Activated CD8-positive, alpha-beta T cell treated with anti-CD3 and anti-CD28 coated beads for 36 hours (primary cell): ENCODE measurements at places on chromosomes 3 and 15. TPM values are rescaled to one million over a fixed set of nuclear protein-coding genes. Genes with fewer than 3 reads are reported as not detected.
A peak's percentile ranks its signal among the peaks of the same experiment; 100 is the strongest.

SQOR gene
- total RNA-seq, result 84.3 TPM

GRCh38 chr15:69812861-69813261 is 284.9 kb downstream of the TLE3 start:
- peaks cover 12% of the 10 kb centered on the region for H3K4me1 ChIP-seq
- no peak overlapping the region for H3K4me3 ChIP-seq
- peaks cover 2% of the 10 kb centered on the region for H3K27me3 ChIP-seq

- no peaks in the 10 kb centered on the region for H3K27me3 ChIP-seq
- H3K27ac ChIP-seq, result no peak overlapping the region
- no peak for DNase-seq
- H3K4me3 ChIP-seq, result no peak overlapping the region
- H3K36me3 ChIP-seq, result no peaks in the 10 kb centered on the region
Observed at GRCh38 chr3:6568999-6569493, 291.9 kb upstream of the GRM7 start.

DNA sequence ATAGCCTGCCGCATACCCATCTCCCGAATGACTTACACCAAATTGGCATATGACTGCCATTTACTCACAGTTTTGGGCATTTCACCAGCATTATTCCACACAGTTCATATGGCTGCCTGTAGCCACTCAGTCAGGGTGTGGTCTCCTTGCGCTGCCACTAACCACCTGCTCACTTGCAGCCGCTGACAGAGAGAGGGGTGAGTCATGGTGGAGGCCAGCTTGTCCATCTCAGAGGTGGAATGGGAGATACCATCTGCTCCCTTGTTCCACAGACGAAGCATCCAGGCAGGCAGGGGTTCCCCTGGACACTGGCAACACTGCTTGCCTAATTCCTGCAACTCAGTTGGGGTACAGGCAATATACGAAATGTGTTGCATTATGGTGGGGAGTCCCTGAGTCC is 15.6 kb downstream of the CCRL2 start:
- DNase-seq, result no peak
- no peaks in the 10 kb centered on the region for H3K4me1 ChIP-seq
- H3K27me3 ChIP-seq, result no peaks in the 10 kb centered on the region
- no peak overlapping the region for H3K4me3 ChIP-seq
- no peak overlapping the region for H3K27ac ChIP-seq

GRCh38 chr15:97849183-97849582 is 111.3 kb upstream of the ARRDC4 start:
- no peak overlapping the region for H3K4me3 ChIP-seq
- DNase-seq, result no peak
- H3K27ac ChIP-seq, result no peak overlapping the region
- H3K4me1 ChIP-seq, result no peaks in the 10 kb centered on the region

GRCh38 chr15:77162872-77163633 is 92.1 kb upstream of the TSPAN3 start:
- H3K36me3 ChIP-seq, result peaks cover 3% of the 10 kb centered on the region
- peak overlapping the region; percentile 20 for H3K27ac ChIP-seq
- DNase-seq, result no peak
- no peaks in the 10 kb centered on the region for H3K27me3 ChIP-seq
- no peak overlapping the region for H3K4me3 ChIP-seq

DNA sequence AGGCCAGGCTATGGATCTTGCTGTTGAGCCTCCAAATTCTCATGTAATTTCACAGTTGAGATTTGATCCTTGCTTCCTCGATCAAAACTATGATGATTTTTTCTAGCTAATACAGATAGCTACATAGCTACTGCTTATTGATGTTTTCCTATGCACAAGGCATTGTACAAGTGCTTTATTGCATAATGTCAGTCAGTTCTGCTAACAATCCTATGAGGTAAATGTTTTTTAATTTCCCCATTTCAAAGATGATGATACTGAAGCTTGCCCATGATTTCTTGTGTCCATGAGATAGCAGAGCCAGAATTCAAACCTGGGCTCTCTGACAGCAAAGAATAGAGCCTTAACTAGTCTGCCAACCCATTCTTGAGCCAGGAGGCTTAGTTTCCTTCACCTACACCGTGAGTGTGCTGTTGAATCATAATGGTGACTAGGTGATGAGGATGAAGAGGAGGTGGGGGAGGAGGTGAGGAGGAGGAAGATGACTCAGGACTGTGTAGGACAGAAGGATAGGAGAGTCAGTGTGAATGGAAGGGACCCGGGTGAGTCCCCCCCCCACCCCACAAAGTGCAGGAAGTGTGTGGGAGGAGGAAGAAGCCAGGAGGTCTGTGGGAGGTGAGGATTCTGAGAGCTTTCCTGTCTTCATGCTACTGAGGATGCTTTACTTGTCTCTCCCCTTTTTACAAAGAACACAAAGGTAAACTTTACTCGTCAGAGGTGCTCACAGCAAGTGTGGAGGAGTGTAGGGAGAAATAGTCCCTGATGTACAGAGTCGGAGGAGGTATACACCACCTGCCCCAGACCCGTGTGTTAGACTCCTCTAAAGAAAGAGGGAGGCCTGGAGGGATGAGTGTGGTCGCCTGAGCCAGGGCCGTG is 3.6 kb downstream of the TAGLN3 start:
- H3K4me3 ChIP-seq, result peak overlapping the region; percentile 29
- peak; percentile 74 for DNase-seq
- peak overlapping the region; percentile 80 for H3K27ac ChIP-seq

- no peak overlapping the region for H3K27ac ChIP-seq
- no peak overlapping the region for H3K4me3 ChIP-seq
- H3K36me3 ChIP-seq, result no peaks in the 10 kb centered on the region
Observed at GRCh38 chr15:55530861-55531313, 22.9 kb upstream of the DNAAF4 start.
